A549 treated with DMSO at 1 μM for 4 hours (cell line): ENCODE measurements at places on chromosomes 5 and 9. TPM values are rescaled to one million over a fixed set of nuclear protein-coding genes. Genes with fewer than 3 reads are reported as not detected.

SPINK6 gene
- 0.32 to 0.76 TPM (median 0.48 TPM) in 5 replicates for total RNA-seq

PLAC8L1 gene
- total RNA-seq = 0.42 to 0.57 TPM (median 0.49 TPM) in 3 of 5 replicates, not detected in the others

CDH12 gene
- 0.08 TPM in 1 of 5 replicates, not detected in the others for total RNA-seq

GRXCR2 gene
- total RNA-seq = not detected in 5 replicates

HACD4 gene
- total RNA-seq = 1.0 to 1.6 TPM (median 1.1 TPM) in 5 replicates

DMRT3 gene
- 0.04 TPM in 1 of 5 replicates, not detected in the others for total RNA-seq

PCDHGA1 gene
- total RNA-seq = 0.37 to 0.48 TPM (median 0.40 TPM) in 5 replicates

CTSV gene
- total RNA-seq = 12.4 to 15.1 TPM (median 13.3 TPM) in 5 replicates

GLRA1 gene
- not detected in 5 replicates for total RNA-seq
